ENCODE measurements at places on chromosomes 6 and 20.

- no peak for DNase-seq
These were observed 125.8 kb upstream of the CST7 start for GRCh38 chr20:24823176-24823784.

GRCh38 chr6:88142297-88142668 is 23.9 kb downstream of the CNR1 start:
- no peak for DNase-seq

DNA sequence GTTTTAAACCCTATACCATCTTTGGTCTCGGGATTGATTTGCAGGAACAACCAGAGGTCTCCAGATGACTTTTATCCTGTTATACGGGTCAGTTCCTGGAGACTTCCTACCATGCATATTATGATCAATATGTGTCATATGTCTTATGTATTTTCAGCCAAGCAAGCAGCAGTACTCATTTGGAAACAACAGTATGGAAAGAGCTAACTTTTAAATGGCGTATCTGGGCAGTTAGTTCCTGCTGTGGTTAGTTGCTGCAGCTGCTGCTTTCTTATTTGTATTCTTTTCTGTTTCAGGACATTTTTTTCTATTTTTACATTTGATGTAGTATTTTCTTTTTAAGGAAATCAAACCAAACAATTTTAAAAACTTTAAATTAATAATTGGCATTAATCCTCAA is 207.5 kb downstream of the MANEA start:
- no peak for DNase-seq

- DNase-seq, result no peak
These were observed 68.3 kb downstream of the ANKS1A start for GRCh38 chr6:34957231-34957783.

GRCh38 chr20:11769825-11770224 is 147.9 kb upstream of the BTBD3 start:
- no peak for DNase-seq

DNA sequence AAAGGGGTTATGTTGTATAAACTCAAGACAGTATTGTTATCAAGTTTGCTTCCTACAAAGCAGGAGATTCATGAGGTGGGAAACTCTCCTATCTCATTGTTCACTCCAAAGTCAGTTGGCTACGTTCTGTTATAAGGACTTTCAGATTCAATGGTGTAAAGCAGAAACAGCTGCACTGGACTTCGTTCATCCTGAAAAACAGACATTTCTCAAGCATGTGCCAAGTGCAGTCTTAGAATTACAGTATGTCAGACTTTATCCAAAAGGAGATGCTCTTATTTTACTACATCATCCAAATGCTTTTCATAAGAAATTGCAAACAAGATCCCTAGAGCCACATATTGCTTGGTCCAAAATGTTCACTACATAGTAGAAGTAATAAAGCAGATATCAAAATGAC is 14.9 kb downstream of the COL21A1 start:
- no peak for DNase-seq

Data from activated T-cell treated with anti-CD3 and anti-CD28 coated beads for 24 hours (primary cell).